NCI-H2107 (cell line): ENCODE measurements at places on chromosomes 3 and 15.

- no peak for DNase-seq
Measured at GRCh38 chr3:143928541-143929255, 42.9 kb upstream of the DIPK2A start.

DNA sequence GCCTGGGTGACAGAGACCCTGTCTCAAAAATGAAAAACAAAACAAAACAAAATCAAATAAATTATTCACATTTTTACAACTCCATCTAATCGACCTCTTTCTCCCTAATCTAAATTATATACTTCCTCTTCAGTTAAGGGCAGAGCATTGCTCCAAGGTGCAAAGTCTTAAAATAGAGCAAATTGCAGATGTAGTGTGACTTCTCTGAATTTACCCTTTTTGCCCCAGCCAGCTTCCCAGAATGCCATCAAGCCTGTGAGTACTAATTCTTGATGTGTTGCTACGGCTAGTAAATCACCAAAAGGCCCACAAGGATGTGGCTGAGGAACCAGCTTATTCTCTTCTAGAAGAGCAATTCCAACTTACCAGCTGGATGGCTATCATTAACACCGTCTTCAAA, 53.4 kb upstream of the PPIB start:
- no peak for DNase-seq

GRCh38 chr3:25354071-25354470, 74.0 kb upstream of the RARB start:
- DNase-seq = no peak

- DNase-seq = no peak
Measured at GRCh38 chr3:15309662-15310335, 22.6 kb downstream of the SH3BP5 start.

GRCh38 chr15:58058073-58058472, 7.4 kb downstream of the ALDH1A2 start:
- no peak for DNase-seq

- DNase-seq = no peak
Measured at GRCh38 chr3:40179016-40179415, 130.5 kb upstream of the EIF1B start.

- DNase-seq = no peak
Measured at GRCh38 chr3:142215106-142215505, 10.3 kb downstream of the GK5 start.

- DNase-seq = peak; percentile 4
Measured at GRCh38 chr15:67433495-67434099, 87.3 kb upstream of the C15orf61 start.

DNA sequence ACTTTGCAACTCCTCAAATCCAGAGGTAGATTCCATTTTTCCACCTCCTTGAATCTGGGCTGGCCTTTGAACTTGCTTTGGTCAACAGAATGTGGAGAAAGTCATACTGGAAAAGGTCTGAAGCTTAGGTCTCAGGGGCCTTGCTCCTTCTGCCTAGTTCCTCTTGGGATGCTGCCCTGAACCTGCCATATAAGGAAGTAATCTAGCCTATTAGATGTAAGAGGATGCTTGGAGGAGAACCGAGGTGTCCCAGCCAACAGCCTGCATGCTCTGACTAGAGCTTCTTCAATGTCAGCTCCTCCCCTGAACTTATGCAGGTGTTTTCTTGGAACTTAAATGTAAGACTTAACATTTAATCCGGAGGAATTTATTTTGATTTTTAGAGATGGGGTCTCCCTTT, 2.0 kb upstream of the TMED3 start:
- no peak for DNase-seq

GRCh38 chr15:56752986-56753385, 19.7 kb upstream of the ZNF280D start:
- DNase-seq = no peak

GRCh38 chr3:104846270-104846669, 520.4 kb upstream of the ALCAM start:
- no peak for DNase-seq

GRCh38 chr3:197260491-197261163, 37.8 kb downstream of the DLG1 start:
- DNase-seq = no peak

DNA sequence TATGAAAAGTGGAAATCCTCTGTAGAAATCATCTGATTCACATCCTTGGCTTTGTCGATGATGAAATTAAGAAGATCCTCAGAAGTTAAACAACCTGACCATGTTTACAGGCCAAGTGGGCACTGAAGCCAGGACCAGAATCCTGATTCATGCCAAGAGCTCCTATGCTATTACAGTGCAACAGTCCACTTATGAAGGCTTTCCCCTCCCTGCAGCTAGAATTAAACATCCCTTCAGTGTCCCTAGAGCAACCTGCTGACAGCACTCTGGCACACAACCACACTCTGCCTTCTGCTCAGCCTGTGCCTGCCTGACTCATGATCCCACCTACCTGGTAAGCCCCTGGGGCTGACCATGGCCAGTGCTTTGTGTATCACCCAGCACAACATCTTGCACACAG, 33.8 kb downstream of the TXNRD3 start:
- no peak for DNase-seq

GRCh38 chr3:187025254-187025655, 94.9 kb downstream of the ST6GAL1 start:
- DNase-seq = no peak

GRCh38 chr3:5162102-5162501, 25.4 kb upstream of the EDEM1 start:
- DNase-seq = no peak

GRCh38 chr15:68149059-68149458, 56.1 kb downstream of the CALML4 start:
- no peak for DNase-seq

- DNase-seq = no peak
Measured at GRCh38 chr3:21673393-21673792, 77.6 kb downstream of the ZNF385D start.
